ENCODE measurements at places on chromosomes 2 and 18. TPM values are rescaled to one million over a fixed set of nuclear protein-coding genes. Genes with fewer than 3 reads are reported as not detected.

The GTF2A1L gene
- total RNA-seq: not detected

DNA sequence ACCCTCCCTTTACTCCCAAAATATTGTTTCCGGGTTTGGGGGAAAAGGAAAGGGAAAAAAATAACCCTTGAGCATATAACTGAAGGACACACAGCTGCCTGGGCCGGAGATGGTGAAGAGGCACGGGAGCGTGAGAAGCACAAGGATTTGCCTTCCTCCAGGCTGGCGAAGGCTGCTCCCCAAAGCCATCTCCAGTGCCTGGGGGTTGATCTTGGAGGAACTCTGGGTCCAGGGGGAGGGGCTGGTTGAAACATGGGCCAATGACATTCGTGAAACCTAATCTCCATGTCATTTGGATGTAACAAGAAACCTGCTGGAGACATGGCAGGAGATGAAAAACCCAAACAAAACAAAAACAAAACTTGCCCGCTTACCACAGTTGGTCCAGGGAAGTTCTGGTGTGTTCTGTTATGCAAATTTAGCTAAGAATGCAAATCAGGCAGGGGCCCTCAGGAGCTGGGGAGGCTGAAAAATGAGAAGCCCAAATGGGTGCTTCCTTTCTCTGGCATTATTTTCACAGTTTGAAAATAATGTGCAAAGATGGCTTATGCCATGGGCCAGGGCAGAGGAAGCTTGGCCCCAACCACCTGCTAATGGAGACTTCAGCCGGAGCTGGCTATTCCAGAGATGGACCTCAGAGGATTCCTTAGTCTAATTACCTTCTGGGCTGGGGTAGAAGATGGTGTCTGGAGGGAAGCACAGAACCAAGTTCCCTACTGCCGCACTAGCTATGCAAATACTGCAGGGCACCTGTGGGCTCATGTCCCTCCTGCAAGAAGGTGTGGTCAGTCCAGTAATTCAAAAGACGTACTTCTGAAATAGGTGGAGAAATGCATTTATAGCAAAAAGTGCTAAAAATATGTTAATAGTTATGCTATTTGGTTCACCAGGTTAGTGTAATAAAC lies 180.9 kb downstream of the BCL2 start:
- no peak for DNase-seq

- DNase-seq: no peak
These were observed 18.0 kb upstream of the DNAH6 start for GRCh38 chr2:84498150-84498799.

- no peak for DNase-seq
These were observed 291.3 kb upstream of the TANK start for GRCh38 chr2:160868891-160869290.

- no peak for DNase-seq
These were observed 80.3 kb downstream of the DYNAP start for GRCh38 chr18:54671291-54671881.

DNA sequence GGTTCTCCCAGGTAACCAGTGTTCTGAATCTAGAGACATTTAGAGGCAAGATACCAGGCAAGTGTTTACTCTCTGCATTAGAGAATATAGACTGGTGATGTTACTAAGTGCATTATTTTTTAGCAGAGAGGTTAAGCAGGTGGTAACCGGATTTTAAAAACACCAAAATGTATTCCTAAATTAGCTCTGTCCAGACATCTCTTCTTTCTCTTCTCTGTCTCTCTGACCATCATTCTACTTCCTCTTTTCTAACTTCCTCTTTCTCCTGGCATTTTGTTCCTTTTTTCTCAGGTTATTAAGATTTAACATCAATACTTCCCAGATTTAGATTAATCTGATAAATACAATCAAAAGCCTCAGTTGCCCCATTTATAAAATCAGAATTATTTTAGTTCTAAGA lies 31.7 kb upstream of the DYNC1I2 start:
- DNase-seq: no peak

GRCh38 chr2:121232626-121233265 lies 52.3 kb downstream of the TFCP2L1 start:
- no peak for DNase-seq

GRCh38 chr18:68229351-68229750 lies 485.6 kb downstream of the TMX3 start:
- DNase-seq: no peak

GRCh38 chr2:26605195-26605998 lies 35.8 kb downstream of the CIB4 start:
- peak; percentile 60 for DNase-seq

DNA sequence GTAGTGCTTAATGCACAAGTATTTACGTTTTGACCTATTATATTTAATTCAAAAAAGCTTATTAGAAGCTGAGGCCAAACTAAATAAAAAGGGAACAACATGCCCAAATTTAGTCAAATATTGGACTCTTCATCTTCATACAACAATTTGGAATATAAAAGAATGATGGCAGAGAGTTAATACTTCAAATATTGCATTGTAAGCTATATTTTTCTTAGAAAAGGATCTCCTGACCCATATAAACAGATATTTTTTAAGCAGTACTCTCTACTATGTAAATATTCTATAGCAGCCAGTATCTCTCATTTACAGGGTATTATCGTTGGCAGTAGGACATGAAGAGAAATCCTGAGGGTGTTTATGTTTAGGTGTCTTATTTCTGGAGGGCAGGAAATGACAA lies 531.2 kb downstream of the NYAP2 start:
- no peak for DNase-seq

- no peak for DNase-seq
These were observed 17.5 kb downstream of the STEAP3 start for GRCh38 chr2:119241205-119241532.

DNA sequence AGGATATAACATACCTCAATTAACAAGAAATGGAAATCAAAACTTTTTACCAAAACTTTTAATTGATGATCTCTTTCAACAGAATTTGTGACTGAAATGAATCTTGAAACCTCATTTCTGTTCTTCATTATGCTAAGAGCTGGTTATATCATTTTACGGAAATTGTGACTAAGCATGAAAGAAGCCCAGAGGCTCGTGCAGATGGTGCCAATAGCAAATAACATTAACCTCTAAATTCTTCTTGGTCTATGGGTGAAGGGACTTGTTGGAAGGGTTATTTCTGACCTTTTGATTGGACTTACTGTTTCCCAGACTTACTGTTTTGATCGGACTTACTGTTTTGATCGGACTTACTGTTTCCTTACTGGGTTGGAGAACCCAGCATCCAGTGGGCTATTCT lies 435.6 kb downstream of the TDRD15 start:
- no peak for DNase-seq

The GNAL gene
- 0.44 TPM for total RNA-seq

DNA sequence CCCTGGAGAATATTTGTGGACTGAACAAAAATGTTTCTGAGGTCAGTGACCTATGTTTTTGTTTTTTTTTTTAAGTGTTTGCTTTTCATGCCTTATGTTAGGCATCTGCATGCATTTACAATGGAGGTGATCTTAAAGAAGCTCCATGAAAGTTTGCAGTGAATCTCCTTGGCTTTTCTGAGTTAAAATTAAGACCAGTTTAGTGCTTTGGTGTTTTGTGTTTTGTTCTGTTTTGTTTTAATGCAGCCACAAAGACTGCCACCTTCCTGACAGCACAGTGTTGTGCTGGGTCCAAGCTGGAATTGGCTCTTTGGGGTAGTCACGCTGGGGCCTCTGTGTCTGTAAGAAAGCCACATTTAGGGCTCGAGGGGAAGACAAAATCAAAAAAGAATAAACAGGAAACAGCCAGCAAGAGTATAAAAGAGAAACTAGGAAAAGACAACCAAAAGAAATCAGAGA lies 396.2 kb downstream of the ARHGAP15 start:
- no peak for DNase-seq

GRCh38 chr2:35526741-35527140 lies 828.8 kb upstream of the CRIM1 start:
- no peak for DNase-seq

The UNC80 gene
- total RNA-seq: 0.08 TPM

DNA sequence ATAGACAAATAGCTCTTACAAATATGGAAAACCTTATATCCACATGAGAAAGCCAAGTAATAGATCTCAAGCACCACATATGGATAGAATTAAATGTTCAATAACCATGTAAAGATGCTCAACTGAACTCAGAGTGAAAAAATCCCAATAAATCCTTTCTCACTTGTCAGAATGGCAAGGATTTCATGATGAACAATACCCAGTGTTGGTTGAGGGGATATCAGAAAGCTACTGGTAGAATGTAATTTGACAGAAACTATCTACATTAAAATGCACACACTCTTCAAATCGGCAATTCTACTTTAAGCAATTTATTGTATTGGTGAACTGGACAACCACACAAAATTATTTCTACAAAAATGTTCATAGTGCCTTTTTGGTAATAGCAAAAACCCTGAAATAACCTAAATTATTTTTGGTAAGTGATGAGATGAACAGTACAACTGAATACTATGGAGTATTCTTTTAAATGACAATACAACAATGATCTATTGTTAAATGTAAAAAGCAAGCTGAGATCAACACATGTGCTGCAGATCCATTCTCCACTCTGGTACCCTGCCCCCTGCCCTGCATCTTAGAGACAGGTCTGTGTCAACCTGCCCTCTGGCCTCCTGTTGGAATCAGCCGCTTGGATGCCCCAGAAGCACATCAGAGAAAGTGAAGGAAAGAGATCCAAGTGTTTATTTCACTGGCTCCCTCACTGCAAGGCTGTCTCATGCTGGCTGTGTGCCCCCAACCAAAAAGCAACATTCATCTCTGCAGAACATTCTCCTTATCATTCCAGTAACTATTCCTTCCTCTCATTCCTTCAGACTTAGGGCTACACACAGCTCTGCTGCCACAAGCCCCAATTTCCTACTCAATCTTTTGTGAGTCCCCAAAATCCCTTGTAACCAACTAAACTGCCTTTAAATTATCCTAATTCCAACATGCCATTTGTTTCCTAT lies 442.5 kb downstream of the LRATD1 start:
- DNase-seq: no peak

DNA sequence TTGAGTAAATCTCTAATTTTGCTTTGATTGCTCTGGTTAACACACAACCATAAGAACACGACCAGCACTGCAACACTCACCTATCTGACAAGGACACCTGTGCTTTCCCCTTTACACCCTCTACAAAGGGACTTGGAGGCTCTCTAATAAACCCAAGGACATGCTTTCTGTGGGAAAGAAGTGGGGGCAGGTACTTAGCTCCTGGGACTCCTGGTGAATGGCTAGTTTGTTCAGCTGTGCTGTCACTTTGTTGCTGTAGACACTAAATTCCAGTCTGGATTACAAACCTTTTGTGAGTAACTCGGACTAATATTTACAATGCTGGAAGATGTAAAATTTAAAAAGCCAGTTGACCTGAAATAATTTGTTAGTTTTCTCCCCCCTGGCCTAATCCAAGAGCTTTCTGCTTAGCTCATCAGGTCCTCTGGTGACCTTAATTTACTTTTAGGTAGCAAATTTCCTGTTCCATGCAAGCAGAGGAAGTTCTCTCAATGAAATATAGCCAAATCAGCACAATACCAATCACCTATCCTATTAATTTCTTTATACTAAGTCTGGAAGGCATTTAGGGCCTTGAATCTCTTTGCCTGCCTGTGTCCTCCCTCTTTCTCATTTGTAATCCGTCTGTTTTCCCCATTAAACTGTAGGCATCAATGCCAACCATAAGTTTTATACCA lies 67.5 kb downstream of the PLCL1 start:
- DNase-seq: no peak

The LONRF2 gene
- 12.9 TPM for total RNA-seq

DNA sequence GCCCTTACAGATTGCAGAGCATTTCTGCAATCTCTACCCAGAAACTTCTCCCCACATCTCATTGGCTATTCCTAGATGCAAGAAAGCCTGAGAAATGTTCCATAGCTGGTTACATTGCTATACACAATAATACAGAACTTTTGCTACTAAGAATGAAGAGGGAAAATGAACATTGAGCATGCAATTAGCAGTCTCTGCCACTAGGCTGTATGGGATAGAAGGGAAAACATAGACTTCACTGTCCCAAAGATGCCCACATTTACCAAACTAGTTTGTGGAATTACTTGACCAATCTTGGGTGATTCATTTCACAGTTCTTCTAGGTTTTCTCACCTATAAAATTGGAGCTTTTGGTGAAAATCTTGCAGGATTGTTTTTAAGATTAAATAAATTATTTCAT lies 265.7 kb upstream of the NT5C1B start:
- no peak for DNase-seq

DNA sequence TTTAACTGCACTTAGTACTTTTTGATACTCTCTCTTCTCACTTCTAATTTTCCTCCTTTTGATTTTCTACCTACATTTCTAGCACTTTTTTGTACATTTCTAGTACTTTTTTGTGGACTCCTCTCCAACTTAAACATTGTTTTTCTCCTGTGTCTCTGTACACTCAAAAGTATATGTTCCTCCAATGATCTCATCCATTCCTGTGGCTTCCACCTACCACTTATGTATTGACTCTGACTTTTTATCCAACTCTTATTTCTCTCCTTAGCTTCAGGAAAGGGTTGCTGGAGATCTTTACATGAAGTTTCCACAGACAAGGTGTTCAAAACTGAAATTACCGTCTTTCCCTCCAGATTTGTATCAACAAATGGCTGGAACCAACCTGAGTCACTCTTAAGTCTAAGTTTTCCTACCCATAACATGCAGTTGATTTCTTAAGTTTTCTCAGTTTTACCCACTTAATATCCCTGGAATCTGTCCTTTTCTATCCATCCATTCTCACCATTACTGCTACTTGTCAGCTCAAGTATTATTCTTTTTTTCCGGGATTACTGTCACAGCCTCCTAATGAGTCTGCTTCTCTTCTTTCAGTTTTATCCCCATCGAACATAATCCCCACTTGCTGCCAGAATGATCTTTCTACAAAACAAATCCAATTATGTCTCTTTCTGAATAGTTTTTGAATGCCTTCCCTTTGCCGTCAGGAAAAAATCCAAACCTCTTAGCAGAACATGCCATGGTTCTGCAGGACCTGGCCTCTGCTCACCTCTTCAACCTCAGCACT lies 22.6 kb upstream of the PELI1 start:
- DNase-seq: no peak

DNA sequence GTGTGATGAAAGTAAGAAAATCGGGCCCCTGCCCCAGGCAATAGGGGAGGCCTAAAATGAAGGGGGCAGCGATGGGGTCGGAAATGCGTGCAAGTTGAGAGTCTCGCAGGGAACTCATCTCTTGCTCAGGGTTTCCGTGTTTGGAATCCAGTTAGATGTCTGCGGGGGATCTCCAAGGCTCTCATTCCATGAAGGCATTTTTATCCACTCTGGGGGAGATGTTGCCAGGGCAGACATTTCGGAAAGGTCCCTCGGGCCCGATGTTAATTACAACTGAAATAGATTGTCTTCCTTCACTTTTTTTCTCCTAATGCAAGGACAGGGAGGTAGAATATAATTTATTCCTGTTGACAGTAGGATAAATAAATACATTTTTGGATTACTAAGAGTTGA lies 12.8 kb upstream of the SKOR2 start:
- DNase-seq: no peak
